SK-N-MC (cell line): ENCODE measurements at places on chromosomes 6 and 20.

DNA sequence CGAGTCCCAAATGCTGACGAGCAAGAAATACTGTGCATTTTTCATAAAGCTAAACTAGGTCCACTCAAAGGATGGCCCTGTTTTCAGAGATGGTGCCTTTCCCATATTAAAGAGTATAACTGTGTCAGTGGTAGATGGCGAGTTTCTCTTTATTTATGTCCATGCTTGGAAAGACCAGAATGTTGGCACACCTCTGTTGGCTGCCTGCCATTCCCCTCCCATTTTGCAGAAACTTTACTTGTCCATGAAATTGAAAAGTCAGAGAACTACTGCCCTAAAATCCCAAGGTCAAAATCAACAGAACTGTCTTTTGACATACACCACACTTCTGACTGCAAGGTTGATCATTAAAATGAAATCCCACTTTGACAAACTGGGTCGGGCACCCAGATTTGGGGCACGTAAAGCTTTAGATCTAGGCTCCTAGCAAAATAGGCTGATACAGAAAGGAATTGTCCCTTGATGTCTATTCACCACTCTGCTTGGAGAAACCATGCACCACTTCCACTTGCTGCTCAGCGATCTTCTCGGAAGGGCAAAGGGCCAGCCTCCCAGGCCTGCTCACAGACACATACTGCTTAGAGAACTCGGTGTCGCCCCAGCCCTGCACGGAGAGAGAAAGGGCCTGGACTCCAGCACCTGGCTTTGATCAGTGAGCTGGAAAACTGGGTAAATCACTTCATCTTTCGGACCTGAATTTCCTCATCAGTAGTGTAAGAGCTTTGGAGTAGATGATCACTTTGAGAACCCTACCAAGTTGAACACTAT, 130.0 kb downstream of the AGPAT4 start:
- no peak for DNase-seq

- no peak for DNase-seq
Observed at GRCh38 chr20:49534255-49534712, 33.7 kb downstream of the PTGIS start.

DNA sequence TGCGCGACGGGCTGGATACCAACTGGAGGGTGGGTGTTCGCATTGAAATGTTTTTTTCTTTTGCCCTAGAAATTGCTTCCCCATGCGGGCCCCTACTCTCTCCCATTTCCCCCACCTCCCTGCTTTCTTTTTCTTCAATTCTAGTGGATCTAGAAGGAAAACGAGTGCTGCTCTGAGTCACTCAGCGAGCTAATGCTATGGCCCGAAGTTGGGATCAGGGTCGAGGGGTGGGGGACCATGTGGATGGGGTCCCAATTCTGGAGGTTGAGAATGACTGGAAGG, 71.5 kb downstream of the SOX4 start:
- no peak for DNase-seq

DNA sequence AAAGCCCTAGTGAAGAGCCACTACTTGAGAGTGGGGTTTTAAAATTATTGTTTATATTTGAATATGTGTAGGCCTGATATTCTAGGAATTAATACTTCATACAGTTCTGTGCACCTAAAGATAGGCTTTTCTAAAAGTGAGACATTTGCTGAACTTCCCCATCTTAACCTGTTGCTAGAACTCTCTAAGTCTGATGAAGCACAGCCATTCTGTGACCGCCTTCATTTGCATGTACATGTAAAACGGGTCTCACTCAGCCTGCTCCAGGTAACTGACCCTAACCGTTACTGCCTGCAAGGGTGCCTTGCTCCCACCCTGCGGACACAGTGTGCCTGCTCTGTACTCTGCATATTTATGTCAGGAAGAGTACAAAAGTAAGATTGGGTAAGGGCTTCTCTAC, 44.3 kb upstream of the IRF4 start:
- DNase-seq = no peak

DNA sequence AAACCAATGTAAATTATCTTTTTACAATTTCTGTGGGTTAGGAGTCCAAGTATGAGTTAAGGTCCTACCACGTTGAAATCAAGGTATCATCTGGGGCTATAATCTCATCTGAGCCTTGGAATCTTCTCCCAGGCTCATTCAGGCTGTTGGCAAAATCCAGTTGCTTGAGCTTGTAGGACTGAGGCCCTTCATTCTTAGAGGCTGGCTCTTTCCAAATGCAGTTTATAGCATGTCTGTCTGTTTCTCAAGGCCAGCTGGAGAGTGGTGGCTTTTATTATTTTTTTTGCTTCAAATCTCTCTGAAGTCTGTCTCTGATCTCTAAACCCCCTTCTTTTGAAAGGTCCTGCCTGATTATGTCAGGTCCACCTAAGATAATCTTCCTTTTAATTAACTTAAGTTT, 177.2 kb upstream of the ASCC3 start:
- DNase-seq = no peak

- no peak for DNase-seq
Observed at GRCh38 chr6:56027865-56028264, 152.5 kb upstream of the BMP5 start.

- DNase-seq = no peak
Observed at GRCh38 chr6:165768961-165769360, 105.9 kb upstream of the PDE10A start.

- no peak for DNase-seq
Observed at GRCh38 chr6:130211691-130212090, 11.1 kb downstream of the SAMD3 start.

GRCh38 chr20:328975-329695, 3.8 kb downstream of the SOX12 start:
- no peak for DNase-seq

DNA sequence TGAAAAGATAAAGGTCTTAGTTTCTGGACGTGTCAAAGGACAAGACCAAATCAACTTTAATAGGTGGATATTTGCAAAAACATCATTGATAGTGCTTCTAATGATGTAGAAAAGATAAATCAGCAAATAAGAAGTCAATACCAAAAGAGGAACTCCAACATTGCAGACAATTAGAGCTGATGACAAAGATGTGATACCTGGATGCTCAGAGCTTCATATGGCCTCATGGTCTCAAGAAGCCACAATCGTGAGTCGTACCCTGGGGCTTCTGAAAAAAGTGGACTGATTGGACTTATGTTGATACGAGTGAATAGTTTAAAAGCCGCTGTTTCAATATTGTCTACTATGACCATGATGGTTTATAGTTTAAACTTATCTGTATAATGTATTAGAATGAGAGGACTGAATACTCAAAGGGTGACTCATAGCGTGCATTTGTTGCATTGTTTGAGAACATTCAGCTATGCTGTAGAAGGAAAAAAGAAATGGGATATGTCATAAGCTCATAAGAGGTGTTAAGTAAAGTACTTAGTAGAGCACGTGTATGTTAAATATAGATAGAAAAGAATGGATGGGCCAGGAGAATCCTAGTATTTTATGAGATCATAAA, 54.6 kb upstream of the RIPOR2 start:
- DNase-seq = no peak

DNA sequence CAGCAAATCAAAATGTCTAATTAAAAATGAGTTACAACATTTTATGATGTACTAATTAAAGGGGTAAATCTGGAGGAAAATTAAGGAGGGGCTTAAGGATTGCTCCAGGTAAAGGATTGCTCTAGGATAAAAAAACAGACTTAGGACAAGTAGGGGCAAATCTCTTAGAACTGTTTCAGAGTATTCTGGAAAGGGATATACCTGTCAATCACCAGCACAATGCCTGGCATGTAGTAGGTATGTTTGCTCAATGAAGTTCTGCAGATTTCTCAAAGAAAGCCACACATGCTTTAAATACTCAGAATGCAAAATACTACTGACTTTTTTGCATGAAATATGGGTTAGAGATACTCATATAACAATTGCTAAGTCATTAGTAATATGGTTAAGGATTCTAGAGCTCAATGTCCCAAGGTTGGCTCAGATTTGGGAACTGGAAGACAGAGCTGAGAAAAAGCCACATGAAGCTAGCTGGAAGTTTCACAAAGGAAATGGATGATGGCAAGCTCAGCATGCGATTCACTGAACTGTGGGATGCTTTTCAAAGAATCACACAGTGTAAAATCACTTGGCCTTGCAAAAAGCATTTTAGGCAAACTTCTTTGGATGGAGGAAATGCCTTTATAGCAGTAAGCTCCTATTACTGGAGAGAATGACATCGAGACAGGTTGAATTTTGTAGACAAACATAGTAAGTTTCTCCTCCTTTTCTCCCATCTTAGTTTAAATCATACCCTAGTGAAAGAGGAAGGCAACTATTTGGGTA, 72.8 kb downstream of the MAP3K5 start:
- DNase-seq = no peak

- no peak for DNase-seq
Observed at GRCh38 chr6:46741482-46741881, 5.3 kb upstream of the ANKRD66 start.

GRCh38 chr6:72832271-72832670, 210.4 kb downstream of the KCNQ5 start:
- DNase-seq = no peak

- no peak for DNase-seq
Observed at GRCh38 chr6:167492100-167492449, 167.2 kb downstream of the TTLL2 start.

GRCh38 chr6:105058846-105059245, 101.9 kb downstream of the LIN28B start:
- no peak for DNase-seq

DNA sequence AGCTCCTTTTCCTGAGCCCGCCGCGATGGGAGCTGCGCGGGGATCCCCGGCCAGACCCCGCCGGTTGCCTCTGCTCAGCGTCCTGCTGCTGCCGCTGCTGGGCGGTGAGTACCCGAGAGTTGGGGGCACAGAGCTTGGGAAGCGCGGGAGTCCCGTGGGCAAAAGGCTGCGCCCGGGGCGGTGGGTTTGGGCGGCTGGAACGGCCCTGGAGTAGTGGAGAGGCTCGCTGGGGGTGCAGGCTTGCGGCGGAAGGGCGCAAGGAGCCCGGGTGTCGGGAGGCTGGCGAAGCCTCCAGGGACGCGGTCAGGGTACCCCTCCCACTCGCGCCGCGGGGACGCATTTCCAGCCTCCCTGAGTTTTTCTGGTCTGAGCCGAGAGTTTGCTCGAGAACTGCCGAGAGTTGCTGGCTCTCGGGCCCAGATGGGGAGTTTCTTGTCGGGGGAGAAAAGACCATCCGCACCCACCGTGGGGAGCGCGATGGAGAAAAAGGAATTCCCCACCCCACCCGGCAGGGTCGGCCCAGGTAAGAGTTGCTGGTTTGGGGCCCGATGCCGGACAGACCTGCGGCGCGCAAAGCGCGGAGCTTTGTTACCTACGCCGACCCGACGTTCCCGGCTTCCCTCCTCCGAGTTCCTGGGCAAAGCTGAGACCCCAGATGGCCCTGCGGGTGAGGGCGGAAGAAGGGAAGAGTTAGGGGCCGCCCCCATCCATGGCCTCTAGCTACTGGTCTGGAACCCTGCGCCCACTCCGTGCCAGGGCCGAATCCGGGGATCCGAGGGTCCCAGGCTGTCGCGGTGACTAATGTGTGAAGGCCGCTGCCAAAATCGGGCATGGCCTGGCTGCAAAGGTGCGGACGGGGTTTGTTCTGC, 584 bp downstream of the PTK7 start:
- DNase-seq = no peak

DNA sequence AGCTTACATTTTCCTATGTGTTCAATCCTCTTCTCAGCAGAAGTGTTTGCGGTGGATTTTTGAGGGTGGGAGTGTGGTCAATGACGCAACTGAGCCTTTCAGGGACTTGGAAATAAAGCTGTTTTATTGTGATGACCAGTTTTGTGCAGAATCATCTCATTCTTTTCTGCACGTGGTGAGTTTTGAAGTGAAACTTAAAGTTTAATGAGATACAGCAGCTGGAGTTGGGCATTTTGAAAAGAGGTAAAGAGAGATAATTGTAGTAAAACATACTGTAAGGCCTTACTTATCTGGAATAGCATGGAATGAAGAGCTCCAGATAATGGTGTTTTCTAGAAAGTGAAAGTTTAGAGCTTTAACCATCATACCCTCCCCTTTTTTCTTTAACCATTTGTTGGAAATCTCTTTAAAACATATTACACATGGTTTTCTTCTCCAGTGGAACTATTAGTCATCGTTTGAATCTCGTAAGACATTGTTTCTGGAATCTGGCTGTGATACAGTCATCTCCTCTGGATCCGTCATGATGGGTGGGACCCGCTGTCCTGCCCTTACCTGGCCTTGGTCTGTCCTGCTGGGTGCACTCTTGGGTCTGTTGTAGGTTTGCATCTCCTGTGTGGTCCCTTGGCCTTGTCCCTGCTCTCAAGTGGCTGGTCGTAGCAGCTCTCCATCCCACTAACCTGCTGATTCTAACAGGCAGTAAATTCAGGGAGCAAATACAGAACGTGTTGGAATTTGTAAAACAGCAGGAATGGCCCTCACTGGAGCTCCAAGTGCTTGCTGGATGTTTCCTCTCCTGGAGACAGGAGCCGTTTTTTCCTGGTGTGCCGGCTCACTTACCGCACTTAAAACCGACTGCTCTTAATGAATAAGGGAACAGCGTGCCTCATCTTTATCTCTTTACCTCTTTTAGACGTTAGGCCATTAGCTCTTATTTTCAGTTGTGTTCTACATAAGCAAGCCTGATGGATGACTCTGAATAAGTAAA, 29.8 kb downstream of the UST start:
- no peak for DNase-seq

DNA sequence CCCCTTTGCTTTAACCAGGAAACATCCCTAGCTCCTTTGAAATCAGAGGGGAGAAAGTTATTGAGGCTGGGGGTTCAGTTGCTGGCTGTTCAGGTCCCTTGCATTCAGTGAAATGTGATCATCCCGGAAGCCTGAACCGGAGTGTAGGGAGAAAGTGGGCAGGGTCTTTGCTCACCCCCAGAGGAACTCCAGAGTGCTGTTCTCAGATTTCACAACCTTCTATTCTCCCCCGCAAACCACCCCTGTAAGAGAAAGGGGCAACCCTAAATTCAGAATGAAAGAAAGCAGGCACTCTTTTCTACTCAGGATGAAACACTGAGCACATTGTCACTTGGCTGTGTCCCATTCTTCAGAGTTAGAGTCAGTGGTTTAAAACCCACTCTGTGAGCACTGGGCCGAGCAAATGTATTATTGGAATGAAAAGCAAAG, 139.8 kb downstream of the KHDC1L start:
- no peak for DNase-seq

DNA sequence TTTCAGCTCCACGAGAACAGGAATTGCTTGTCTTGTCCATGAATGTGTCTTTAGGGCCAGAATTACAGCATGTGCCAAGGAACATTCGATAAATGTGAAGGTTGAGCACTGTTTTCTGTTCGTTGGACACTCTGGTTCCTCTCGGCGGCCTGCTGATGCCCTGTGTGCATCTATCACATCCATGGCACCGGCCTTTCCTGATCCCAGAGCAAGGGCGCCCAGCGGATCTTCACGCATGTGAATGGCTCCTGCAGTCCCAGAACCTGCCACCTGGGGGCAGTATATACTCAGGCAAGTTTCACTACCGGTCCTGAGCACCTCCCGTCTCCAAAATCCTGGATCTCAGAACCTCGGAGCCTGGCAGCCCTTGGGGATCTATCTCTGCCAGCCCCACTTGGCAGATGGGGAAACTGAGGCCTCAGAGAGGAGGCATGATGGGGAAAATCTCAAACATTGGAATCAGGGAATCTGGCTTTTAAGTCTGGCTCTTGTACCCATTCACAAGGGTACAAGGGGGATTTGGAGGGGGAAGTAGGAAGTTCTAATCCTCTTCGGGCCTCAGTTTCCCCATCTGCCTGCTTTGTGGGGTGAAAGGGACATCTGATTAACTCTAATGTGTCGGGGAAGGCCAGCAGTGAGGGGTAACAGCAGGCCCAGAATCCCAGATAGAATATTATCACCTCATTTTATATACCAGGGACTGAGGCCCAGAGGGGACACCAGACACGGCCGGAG, 4.3 kb upstream of the CEBPB start:
- DNase-seq = no peak
